Fibroblast of lung (primary cell): ENCODE measurements at places on chromosomes 7 and 10.

- no peak for DNase-seq
- H3K27me3 ChIP-seq: no peaks in the 10 kb centered on the region
- H3K4me3 ChIP-seq: no peak overlapping the region
- no peak overlapping the region for H3K27ac ChIP-seq
- H3K4me1 ChIP-seq: no peaks in the 10 kb centered on the region
Measured at GRCh38 chr7:48420206-48420605, 248.9 kb downstream of the ABCA13 start.

DNA sequence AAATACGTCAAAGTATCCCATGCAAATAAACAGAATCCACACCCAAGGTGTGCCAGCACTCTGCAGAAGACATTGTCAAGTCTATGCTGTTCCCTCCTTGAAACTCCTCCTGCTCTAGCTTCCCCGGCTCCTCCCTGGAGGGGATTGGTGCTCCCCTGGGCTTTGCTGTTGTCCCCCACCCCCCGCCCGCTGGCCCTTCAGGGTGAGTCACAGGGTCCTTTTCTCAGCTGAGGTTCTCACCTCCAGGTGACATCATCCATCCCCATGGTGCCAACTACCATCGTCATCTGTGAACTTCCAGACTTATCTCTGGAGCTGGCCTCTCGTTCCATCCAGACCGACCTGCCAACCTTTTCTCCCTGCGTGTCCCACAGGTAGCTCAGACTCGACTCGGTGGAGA lies 77.0 kb downstream of the ITIH5 start:
- no peaks in the 10 kb centered on the region for H3K4me1 ChIP-seq
- DNase-seq: no peak
- H3K27me3 ChIP-seq: no peaks in the 10 kb centered on the region
- H3K4me3 ChIP-seq: no peak overlapping the region
- no peaks in the 10 kb centered on the region for H3K36me3 ChIP-seq
- H3K27ac ChIP-seq: no peak overlapping the region

- H3K4me3 ChIP-seq: peak overlapping the region; percentile 61
- H3K27ac ChIP-seq: no peak overlapping the region
- peak; percentile 7 for DNase-seq
Measured at GRCh38 chr7:121874298-121874697, 1.3 kb downstream of the PTPRZ1 start.

- H3K27me3 ChIP-seq: no peaks in the 10 kb centered on the region
- no peaks in the 10 kb centered on the region for H3K36me3 ChIP-seq
- no peaks in the 10 kb centered on the region for H3K4me1 ChIP-seq
- DNase-seq: no peak
- H3K27ac ChIP-seq: no peak overlapping the region
Measured at GRCh38 chr10:73537709-73538108, 41.9 kb upstream of the PPP3CB start.

GRCh38 chr10:51029172-51029641 lies 45.1 kb upstream of the PRKG1 start:
- H3K4me1 ChIP-seq: no peaks in the 10 kb centered on the region
- no peak for DNase-seq
- H3K27me3 ChIP-seq: no peaks in the 10 kb centered on the region
- H3K4me3 ChIP-seq: no peak overlapping the region
- no peak overlapping the region for H3K27ac ChIP-seq

DNA sequence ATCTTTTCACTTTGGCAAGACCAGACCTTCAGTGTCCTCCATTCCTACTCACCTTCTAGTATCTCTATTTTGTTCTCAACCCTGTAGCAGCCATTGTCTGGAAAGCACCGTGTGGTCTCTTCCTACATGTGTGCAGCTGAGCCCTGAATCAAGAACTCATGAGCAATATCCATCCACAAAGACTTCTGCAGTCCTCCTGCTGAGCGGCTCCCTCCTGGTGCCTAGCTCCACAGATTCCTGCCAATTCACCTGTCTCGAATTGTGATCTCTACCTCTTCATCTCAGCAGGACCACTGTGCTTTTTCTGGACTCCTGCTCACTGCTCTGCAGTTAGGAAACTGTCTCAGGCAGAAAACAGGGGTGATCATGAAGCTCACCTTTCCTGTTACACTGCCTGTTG lies 118.8 kb downstream of the RELN start:
- H3K4me3 ChIP-seq: no peak overlapping the region
- no peaks in the 10 kb centered on the region for H3K27me3 ChIP-seq
- no peak for DNase-seq
- no peaks in the 10 kb centered on the region for H3K4me1 ChIP-seq

GRCh38 chr10:51076299-51076841 lies 2.1 kb downstream of the PRKG1 start:
- no peak for DNase-seq
- H3K27ac ChIP-seq: no peak overlapping the region
- H3K36me3 ChIP-seq: peaks cover 1% of the 10 kb centered on the region
- no peaks in the 10 kb centered on the region for H3K27me3 ChIP-seq
- H3K4me3 ChIP-seq: peak overlapping the region; percentile 76
- H3K4me1 ChIP-seq: no peaks in the 10 kb centered on the region
